ENCODE measurements at places on chromosomes 2 and 18.

GRCh38 chr2:121748202-121748601 is 7.2 kb upstream of the TSN start:
- DNase-seq: no peak

DNA sequence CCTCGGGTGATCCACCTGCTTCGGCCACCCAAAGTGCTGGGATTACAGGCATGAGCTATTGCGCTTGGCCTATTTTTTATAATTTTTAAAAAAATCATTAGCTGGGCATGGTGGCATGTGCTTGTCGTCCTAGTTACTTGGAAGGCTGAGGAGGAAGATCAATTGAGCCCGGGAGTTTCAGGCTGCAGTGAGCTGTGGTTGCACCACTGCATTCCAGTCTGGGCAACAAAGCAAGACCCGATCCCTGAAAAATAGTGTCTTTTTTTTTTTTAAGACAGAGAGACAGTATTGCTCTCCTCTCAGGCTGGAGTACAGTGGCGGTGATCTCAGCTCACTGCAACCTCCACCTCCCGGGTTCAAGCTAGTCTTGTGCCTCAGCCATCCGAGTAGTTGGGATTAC is 4.8 kb downstream of the SSB start:
- no peak for DNase-seq

DNA sequence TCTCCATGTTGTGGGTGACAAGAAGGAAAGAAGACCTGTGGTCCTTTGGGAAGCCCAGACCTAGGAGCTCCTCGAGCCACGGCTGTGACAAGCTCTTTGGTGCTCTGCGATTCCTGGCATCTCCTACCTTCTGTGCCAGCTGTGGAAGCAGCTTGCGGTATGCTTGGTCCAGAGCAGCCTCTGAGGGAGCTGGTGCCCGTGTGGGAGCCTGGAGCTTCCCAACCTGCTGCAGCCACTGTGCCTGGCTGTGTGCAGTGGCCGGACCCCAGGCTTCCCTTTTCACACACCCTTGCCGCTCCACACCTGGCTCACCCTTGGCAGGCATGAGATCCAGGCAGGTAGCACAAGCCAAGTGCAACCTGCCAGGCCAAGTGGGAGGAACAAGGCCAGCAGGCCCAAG is 1328.6 kb upstream of the SLC39A10 start:
- DNase-seq: no peak

GRCh38 chr2:177689623-177690022 is 297.1 kb downstream of the AGPS start:
- DNase-seq: no peak

GRCh38 chr2:199979832-199980628 is 24.6 kb downstream of the MAIP1 start:
- DNase-seq: peak; percentile 64

- no peak for DNase-seq
Observed at GRCh38 chr2:204321027-204321800, 224.1 kb upstream of the PARD3B start.

DNA sequence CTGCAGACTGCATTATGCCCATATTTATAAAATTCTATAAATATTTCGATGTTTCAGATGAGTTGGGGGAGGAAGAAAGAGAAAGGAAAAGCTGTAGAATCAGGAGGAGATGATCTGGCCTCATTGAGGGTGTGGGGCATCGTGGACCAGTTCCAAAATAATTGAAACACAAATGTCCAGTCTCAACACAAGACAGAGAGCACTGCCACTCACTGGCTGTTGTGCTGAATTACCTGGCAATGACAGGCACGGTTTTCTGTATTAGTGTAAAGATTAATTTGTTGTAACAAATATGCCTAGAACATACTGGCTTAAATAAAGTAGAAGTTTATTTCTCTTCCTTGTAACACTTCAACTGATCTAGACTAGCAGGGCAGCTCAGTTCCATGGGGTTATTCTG is 24.1 kb downstream of the POLE4 start:
- peak; percentile 34 for DNase-seq

- DNase-seq: no peak
Observed at GRCh38 chr2:217279140-217279539, 419.3 kb upstream of the TNP1 start.

DNA sequence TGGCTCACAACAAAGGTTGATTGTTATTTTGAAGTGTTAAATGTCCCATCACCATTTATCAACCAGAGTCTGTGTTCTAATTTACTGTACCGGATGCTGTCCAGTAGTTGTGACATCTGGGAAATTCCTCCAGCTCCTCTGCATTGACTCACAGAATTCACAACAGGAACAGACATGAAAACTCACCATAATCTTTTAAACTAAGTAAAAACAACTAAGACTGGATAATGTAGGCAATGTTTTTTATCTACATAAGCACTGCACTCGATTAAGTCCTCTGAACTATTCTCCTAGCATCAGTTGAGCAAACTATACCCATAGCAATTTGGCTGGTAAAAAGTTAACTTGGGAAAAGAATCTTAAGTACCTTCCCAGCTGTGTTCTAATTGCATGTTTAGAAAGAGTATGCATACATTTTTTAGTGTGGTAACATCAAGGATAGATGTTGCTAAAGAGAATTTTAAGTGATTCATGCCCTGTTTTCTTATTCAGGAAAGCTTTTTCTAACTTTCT is 42.9 kb upstream of the MYO1B start:
- peak; percentile 29 for DNase-seq

GRCh38 chr2:205586626-205587025 is 95.7 kb upstream of the NRP2 start:
- no peak for DNase-seq

GRCh38 chr18:35345460-35345921 is 1.3 kb upstream of the ZNF24 start:
- DNase-seq: no peak

DNA sequence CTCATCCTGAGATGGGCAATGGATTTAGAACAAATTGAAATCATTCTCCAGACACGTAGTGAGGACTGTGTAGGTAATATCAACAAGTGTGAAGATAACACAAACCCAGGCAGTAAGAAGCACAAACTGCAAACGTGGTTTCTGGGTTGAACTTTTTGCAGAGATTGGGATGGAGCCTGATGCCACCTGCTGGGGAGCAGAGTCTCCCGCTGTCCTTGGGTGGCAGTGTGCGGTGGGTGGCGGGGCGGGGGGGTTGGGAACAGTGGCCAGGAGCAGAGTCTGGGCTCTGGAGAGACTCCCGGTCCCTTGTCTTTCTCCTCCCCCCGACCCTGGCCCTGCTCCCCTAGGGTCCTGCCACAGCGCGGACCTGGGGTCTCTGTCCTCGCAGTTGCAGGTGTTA is 19.5 kb downstream of the TRAF3IP1 start:
- DNase-seq: no peak

- DNase-seq: no peak
Observed at GRCh38 chr2:241802421-241803318, 6.3 kb upstream of the NEU4 start.

DNA sequence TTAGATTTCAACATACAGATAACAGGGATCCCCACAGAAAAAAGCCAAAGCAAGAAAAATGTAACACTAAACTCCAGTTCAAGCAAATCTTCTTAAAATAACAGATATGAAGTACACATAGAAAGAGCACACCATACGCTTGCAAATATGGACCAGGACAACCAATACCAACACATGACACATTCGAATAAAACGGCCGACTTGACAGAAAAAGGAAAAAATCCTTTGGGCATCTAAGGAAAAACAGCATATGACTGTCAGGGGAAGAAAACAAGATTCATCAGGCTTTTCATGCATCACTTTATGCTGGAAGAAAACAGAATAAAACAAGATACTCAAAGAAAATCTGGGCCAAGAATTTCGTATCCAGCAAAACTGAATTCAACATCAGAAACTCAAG is 16.0 kb downstream of the RNASEH1 start:
- DNase-seq: no peak

DNA sequence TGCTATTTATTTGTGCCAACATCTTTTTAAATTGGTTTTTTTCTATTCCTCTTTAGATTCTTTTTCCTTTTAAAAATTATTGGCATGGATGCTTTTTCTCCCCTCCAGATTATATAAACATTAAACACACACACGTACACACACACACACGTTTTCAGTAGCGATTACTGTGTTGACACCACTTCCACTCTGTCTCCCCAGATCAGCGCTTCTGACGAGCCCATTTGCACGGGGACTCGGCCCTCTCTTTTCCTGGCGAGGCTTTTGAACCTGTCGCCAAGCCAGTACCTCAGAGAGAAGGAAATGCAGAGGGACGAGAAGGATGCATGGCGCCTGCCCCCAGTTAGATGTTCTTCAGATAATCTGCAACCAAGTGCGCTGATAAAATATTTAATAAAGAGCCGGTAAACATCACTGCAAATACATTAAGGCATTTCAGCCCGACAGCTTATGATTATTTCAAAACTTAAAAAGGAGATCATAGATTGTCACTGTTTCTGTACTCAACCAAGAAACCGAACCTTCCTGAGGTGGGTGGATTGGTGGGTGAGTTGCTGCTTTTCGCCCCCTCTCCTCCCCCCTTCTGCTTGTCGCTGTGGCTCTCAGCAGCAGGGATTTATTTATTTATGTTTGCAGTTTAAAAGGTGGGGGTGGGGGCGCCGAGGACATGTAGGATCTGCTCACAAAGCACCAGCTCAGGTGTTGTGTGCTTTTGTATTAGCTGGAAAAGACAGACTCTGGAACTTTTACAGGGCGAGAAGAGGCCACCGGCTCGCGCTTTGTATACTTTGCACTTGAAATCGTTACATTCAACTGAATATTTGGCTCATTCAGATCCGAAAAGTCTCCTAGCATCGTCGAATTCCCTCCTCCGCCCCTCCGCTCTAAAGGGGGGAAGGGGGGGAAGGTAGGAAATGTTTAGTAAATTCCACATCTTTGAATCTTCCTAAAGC is 787 bp upstream of the TBR1 start:
- no peak for DNase-seq

GRCh38 chr2:86224645-86225355 is 25.5 kb downstream of the MRPL35 start:
- no peak for DNase-seq

- DNase-seq: no peak
Observed at GRCh38 chr2:152620985-152621384, 96.3 kb downstream of the PRPF40A start.

DNA sequence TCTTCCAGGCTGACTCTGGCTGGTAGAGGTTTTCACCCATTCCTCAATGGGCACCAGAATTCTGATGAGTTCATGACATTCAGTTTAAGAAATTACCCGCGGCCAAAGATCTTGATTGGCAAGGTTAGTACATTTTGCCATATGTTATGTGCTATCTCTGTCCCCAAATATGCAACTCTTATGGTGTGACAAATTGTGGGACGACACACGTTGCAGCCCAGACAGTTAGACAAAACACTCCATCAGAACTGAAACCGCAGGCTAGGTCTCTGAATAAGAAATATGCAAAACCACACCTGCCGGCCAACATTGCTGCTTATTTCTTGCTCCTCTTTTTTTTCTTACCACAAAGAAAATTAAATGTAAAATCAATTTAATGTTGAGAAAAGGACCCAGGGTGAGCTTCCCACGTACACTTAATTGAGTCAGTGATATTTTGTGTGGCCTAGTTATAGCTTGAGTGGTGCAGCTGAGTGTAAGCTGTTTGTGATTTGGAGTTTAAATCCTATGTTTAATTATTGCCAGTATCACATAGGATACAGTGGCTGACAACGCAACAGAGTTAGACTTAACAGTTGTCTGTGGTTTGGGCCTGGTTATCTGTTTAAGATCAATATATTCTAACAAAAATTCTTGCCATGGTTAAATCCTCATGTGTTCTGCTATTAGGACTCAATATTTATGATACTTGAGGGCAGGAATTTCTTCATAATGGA is 35.7 kb upstream of the LTBP1 start:
- no peak for DNase-seq

- DNase-seq: no peak
Observed at GRCh38 chr2:201661366-201661765, 18.1 kb upstream of the TMEM237 start.

- DNase-seq: peak; percentile 78
Observed at GRCh38 chr2:120863661-120864320, 128.1 kb downstream of the GLI2 start.

GRCh38 chr2:225402210-225402776 is 2.8 kb downstream of the NYAP2 start:
- no peak for DNase-seq

DNA sequence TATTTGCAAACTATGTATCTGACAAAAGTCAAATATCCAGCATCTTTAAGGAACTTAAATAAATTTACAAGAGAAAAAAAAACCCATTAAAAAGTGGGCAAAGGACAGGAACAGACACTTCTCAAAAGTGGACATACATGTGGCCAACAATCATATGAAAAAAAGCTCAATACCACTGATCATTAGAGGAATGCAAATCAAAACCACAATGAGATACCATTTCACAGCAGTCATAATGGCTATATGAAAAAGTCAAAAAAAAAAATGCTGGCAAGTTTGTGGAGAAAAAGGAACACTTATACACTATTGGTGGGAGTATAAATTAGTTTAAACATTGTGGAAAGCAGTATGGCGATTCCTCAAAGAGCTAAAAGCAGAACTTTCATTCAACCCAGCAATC is 130.3 kb upstream of the LHCGR start:
- no peak for DNase-seq

DNA sequence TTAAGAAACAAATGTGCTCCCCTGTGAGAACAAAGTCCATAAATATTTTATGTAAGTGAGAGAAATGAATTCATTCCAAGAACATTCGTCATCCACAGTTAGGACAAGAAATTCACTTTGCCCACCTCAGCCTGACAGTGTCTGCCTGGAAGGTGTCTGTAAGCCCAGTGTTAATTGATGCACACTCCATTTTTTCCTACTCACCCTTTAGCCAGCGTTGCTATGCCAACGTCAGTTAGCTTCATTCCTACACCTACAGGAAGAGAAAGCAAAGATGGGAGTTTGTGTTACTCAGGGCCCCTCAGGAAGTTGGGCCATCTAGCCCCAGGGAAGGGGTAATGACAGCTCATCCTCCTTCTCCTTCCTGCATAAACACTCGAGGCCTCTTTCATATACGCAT is 131.0 kb downstream of the ALPK2 start:
- DNase-seq: no peak

DNA sequence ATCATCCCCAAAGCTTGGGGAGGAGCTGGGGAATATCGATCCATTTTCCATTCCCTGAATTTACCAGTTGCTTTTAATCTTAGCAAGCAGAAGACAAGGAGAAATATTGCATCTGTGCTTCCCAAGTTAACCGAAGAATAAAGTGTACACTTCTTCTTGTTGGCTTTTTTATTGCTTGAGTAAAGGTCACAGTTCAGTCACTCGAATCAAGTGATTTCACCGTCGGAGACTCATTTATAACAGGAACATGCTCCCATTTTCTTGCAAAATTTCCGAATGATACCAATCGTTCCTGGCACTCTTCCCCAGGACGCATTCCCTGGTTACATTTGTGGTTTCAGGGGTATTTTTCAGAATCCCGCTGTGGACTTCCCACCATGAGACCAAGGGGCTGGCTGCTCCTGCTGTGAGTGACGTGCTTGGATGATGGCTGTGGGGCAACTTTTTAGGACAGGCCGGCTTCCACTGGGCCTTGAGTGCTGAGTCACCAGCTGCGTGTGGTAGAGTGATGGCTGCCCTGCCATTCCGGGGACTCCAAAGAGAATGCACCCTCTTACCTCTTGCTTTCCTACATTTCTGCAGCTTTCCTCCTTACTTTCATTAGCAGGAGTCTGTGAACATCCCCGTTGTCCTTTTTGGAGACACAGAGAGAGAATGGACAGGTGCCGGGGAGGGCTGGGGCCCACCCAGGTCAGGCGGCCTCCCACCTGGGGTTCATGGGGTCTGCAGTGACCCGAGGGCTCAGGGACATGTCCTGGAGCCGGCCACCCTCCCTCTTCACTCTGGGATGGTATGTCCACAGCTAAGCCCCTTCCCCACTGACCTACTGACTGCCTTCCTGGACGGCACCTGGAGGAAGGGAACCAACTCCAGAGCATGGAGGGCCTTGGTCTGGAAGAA is 60.7 kb upstream of the HDAC4 start:
- DNase-seq: no peak

GRCh38 chr18:72091369-72091768 is 452.8 kb downstream of the CBLN2 start:
- DNase-seq: no peak

Measured in urothelium cell line (cell line).